Sigmoid colon (tissue), 7 donors: ENCODE measurements at places on chromosomes 2 and 18. TPM values are rescaled to one million over a fixed set of nuclear protein-coding genes. Genes with fewer than 3 reads are reported as not detected.

GALNT13 gene
- total RNA-seq, result 2.5 TPM

- H3K27ac ChIP-seq, result no peak overlapping the region
- H3K27me3 ChIP-seq, result no peaks in the 10 kb centered on the region
- H3K4me1 ChIP-seq, result no peaks in the 10 kb centered on the region
- DNase-seq, result no peak
- H3K36me3 ChIP-seq, result no peaks in the 10 kb centered on the region
Measured at GRCh38 chr2:3960106-3960505, 256.7 kb downstream of the DCDC2C start.

DNA sequence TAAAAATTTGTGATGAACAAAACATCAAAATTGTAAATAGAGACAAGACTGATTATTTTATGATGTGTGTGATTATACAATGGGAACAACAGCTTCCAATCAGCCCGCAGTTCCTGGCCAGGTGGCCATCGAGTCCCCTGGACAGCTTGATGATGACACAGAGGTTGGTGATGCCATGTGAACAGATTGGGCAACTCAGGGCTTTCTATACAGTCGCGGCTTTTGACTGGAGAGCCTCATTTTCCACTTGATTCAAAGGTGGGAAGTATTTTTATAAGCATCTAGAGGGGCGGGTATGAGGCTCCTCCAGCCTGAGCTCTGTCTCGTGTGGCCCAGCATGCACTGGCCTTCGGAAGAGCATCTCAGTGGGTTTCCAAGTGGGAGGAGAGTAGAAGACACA, 14.9 kb upstream of the HPCAL1 start:
- H3K36me3 ChIP-seq, result no peaks in the 10 kb centered on the region
- no peak overlapping the region for H3K4me3 ChIP-seq
- DNase-seq, result no peak
- no peak overlapping the region for H3K27ac ChIP-seq
- H3K27me3 ChIP-seq, result no peaks in the 10 kb centered on the region

GRCh38 chr2:28406276-28407096, 13.8 kb downstream of the FOSL2 start:
- peak overlapping the region; percentile 63 for H3K27ac ChIP-seq
- peaks cover 96% of the 10 kb centered on the region for H3K36me3 ChIP-seq
- H3K4me1 ChIP-seq, result no peaks in the 10 kb centered on the region
- DNase-seq, result peak; percentile 73
- no peaks in the 10 kb centered on the region for H3K27me3 ChIP-seq

DNA sequence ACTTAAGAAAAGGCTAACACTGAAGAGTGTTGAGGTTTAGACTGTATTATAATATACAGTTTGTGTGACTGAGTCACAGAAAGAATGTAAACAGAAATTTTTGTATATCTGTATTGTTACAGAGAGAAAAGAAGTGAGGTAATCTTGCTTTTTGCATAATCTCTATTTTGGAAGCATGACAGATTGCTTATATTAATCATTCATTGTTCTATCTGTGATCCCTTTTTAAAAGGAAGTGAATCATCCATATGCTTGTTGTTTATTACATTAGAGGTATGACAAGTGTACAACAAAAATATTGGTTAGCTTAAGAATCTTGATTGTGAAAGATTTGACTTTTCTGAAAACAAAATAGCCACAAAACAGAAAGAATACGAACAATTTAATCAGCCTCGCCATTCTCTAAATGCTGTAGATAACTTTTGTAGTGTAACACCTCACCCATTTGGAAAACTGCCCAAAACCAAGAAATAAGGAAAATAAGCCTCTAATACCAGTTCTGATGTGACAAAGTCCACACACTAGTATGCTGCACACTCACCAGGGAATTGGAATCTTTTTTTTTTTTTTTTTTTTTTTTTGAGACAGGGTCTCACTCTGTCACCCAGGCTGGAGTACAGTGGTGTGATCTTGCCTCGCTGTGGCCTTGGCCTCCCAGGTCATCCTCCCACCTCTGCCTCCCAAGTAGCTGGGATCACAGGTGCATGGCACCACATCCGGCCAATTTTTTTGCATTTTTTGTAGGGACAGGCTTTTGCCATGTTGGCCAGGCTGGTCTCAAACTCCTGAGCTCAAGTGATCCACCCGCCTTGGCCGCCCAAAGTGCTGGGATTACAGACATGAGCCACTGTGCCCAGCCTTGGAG, 91.5 kb upstream of the LPIN2 start:
- H3K36me3 ChIP-seq, result no peaks in the 10 kb centered on the region
- no peaks in the 10 kb centered on the region for H3K4me1 ChIP-seq
- no peaks in the 10 kb centered on the region for H3K27me3 ChIP-seq

GRCh38 chr2:49042488-49042887, 111.8 kb downstream of the FSHR start:
- H3K36me3 ChIP-seq, result no peaks in the 10 kb centered on the region
- no peaks in the 10 kb centered on the region for H3K4me1 ChIP-seq
- H3K4me3 ChIP-seq, result no peak overlapping the region
- no peaks in the 10 kb centered on the region for H3K27me3 ChIP-seq

CYS1 gene
- 10.3 TPM for total RNA-seq

GRCh38 chr2:47631792-47632398, 151.1 kb upstream of the MSH6 start:
- H3K27me3 ChIP-seq, result no peaks in the 10 kb centered on the region
- no peak overlapping the region for H3K27ac ChIP-seq
- no peaks in the 10 kb centered on the region for H3K4me1 ChIP-seq

- DNase-seq, result no peak
- no peak overlapping the region for H3K27ac ChIP-seq
- H3K27me3 ChIP-seq, result no peaks in the 10 kb centered on the region
- H3K36me3 ChIP-seq, result no peaks in the 10 kb centered on the region
- no peak overlapping the region for H3K4me3 ChIP-seq
- no peaks in the 10 kb centered on the region for H3K4me1 ChIP-seq
Measured at GRCh38 chr2:56590611-56591010, 406.8 kb downstream of the CCDC85A start.

- DNase-seq, result no peak
- H3K27me3 ChIP-seq, result no peaks in the 10 kb centered on the region
- no peak overlapping the region for H3K4me3 ChIP-seq
- no peaks in the 10 kb centered on the region for H3K36me3 ChIP-seq
Measured at GRCh38 chr2:80642465-80642864, 337.9 kb upstream of the LRRTM1 start.

DNA sequence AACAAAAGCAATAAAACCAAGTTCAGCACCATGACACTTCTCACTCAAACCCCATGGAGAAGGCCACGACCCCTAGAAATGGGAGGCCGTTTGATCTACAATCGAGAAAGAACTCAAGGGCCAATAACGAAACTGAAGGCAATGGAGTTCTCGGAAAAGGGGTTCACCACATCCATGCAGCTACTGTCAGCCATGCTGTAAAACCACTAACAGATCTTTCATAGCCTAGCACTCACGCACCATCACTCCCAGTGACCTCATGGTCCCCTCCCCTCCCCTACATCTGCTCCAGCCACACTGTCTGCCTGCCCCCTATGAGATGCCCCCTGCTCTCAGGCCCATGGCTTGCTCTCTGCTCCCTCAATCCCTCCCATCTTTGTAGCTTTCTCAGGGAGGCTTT, 135.3 kb downstream of the TMEM163 start:
- no peaks in the 10 kb centered on the region for H3K36me3 ChIP-seq
- DNase-seq, result no peak
- no peak overlapping the region for H3K27ac ChIP-seq

HOXD13 gene
- 33.5 TPM for total RNA-seq

GRCh38 chr18:7737550-7737949, 170.4 kb downstream of the PTPRM start:
- no peaks in the 10 kb centered on the region for H3K4me1 ChIP-seq
- H3K27me3 ChIP-seq, result no peaks in the 10 kb centered on the region
- no peaks in the 10 kb centered on the region for H3K36me3 ChIP-seq
- H3K4me3 ChIP-seq, result no peak overlapping the region
- DNase-seq, result no peak

DNA sequence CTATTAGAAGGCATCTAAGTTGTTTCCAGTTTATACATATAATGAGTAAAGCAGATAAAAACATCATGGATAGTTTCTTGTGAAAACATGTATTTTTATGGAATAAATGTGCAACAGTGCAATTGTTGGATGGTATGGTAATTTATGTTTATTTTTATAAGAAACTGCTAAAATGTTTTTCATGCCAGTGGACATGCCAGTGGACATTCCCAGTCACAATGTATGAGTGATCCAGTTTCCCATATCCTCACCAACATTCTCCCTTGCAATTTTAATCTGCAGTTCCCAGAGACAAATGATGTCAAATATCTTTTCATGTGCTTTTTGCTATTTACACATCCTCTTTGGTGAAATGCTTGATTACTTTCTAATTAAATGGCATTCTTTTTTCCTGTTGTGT, 818.6 kb downstream of the SUCLG1 start:
- no peaks in the 10 kb centered on the region for H3K4me1 ChIP-seq
- no peak overlapping the region for H3K27ac ChIP-seq
- no peaks in the 10 kb centered on the region for H3K27me3 ChIP-seq
- H3K4me3 ChIP-seq, result no peak overlapping the region

- no peaks in the 10 kb centered on the region for H3K27me3 ChIP-seq
- no peaks in the 10 kb centered on the region for H3K36me3 ChIP-seq
- H3K27ac ChIP-seq, result peak overlapping the region; percentile 54
- no peak overlapping the region for H3K4me3 ChIP-seq
- no peaks in the 10 kb centered on the region for H3K4me1 ChIP-seq
Measured at GRCh38 chr2:20061940-20062339, 10.5 kb upstream of the LAPTM4A start.

GRCh38 chr2:124283096-124283495, 258.0 kb downstream of the CNTNAP5 start:
- H3K4me1 ChIP-seq, result no peaks in the 10 kb centered on the region
- no peak for DNase-seq
- no peaks in the 10 kb centered on the region for H3K27me3 ChIP-seq
- no peak overlapping the region for H3K4me3 ChIP-seq
- no peaks in the 10 kb centered on the region for H3K36me3 ChIP-seq

- no peak overlapping the region for H3K27ac ChIP-seq
- no peaks in the 10 kb centered on the region for H3K27me3 ChIP-seq
- H3K4me3 ChIP-seq, result no peak overlapping the region
- DNase-seq, result no peak
- no peaks in the 10 kb centered on the region for H3K36me3 ChIP-seq
Measured at GRCh38 chr18:39730606-39731005, 2165.0 kb upstream of the CELF4 start.

GRCh38 chr2:238635647-238636051, 208.9 kb downstream of the ASB1 start:
- peak; percentile 76 for DNase-seq
- H3K36me3 ChIP-seq, result no peaks in the 10 kb centered on the region
- peaks cover 14% of the 10 kb centered on the region for H3K4me1 ChIP-seq
- H3K4me3 ChIP-seq, result no peak overlapping the region
- no peak overlapping the region for H3K27ac ChIP-seq
- H3K27me3 ChIP-seq, result no peaks in the 10 kb centered on the region

DNA sequence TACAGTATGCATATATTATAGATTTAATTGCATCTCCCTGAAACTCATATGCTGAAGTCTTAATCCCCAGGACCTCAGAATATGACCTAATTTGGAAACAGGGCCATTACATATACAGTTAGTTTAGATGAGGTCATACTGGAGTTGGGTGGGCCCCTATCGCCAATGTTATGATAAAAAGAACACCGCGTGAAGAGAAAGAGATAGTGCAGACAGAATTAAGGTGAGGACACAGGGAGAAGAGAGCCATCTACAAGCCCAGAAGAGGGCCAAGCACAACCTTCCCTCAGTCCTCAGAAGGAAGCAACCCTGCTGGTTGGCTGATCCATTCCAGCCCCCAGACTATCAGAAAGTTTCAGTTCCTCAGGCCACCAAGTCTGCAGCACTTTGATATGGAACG, 311.9 kb upstream of the RAB6C start:
- no peak overlapping the region for H3K27ac ChIP-seq
- no peak for DNase-seq
- H3K4me3 ChIP-seq, result no peak overlapping the region

KCNF1 gene
- total RNA-seq, result 1.1 TPM

TWIST2 gene
- total RNA-seq, result 53.9 TPM

DNA sequence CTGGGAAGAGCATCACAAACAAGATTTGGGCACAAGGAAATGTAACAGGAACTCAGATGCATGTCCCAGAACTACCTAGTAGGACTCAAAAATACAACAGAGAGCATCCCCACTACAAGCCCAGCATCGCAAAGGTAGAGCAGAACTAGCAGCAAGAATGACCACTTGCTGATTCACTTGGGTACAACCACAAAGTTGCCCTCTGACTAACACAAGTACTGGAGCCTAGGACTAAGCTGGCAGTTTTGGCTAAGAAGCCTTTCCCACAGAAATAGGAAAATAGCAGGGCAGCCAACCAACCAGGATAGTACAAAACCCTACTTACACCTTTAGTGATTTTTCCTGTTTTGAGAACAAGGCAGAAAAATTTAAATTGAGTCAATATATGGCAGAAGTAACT, 193.8 kb downstream of the PAX3 start:
- H3K36me3 ChIP-seq, result no peaks in the 10 kb centered on the region
- H3K4me1 ChIP-seq, result no peaks in the 10 kb centered on the region
- DNase-seq, result no peak

AKAIN1 gene
- not detected for total RNA-seq

- H3K4me3 ChIP-seq, result peak overlapping the region; percentile 38
- H3K27me3 ChIP-seq, result peaks cover 99% of the 10 kb centered on the region
- no peak overlapping the region for H3K27ac ChIP-seq
- no peak for DNase-seq
Measured at GRCh38 chr2:118842661-118843482, 4.6 kb downstream of the EN1 start.

PROKR1 gene
- 1.1 TPM for total RNA-seq

DNA sequence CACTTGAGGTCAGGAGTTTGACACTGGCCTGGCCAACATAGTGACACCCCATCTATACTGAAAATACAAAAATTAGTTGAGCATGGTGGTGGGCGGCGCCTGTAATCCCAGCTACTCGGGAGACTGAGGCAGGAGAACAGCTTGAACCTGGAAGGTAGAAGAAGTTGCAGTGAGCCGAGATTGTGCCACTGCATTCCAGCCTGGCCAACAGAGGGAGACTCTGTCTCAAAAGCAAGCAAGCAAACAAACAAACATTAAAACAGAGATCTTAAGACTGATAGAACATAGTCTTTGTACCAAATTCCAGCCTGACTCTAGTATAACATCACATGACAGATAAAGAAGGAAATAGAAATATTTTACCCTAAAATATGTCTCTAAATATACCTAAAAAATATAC, 168.1 kb downstream of the PTPRM start:
- H3K27ac ChIP-seq, result no peak overlapping the region
- no peaks in the 10 kb centered on the region for H3K27me3 ChIP-seq
- H3K4me3 ChIP-seq, result no peak overlapping the region
- DNase-seq, result no peak
- no peaks in the 10 kb centered on the region for H3K36me3 ChIP-seq
- H3K4me1 ChIP-seq, result peaks cover 11% of the 10 kb centered on the region

IL37 gene
- not detected for total RNA-seq

GRCh38 chr18:75926811-75927210, 499.3 kb upstream of the SMIM21 start:
- H3K4me3 ChIP-seq, result no peak overlapping the region
- no peak overlapping the region for H3K27ac ChIP-seq
- DNase-seq, result no peak
